ENCODE measurements at places on chromosomes 1 and 21. TPM values are rescaled to one million over a fixed set of nuclear protein-coding genes. Genes with fewer than 3 reads are reported as not detected.

DNA sequence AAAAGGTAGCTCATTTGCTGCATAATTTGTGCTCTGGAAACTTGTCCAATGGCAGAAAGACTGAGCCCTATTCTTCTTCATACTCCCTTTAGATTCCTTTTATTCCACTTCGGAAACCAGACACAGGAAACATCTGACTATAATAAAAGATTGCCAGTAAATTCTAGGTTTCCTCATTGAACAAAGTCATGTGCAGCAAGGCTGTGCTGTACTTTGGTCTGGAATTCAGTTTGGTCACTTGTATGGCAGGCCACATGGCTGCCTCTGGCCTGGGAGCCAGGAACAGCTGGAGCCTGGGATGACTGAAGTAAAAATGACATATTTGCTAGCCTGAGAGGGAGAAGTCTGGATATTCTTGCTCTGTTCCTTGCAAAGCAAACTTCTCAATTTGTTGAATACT is 79.6 kb downstream of the ST3GAL3 start:
- no peaks in the 10 kb centered on the region for H3K36me3 ChIP-seq
- DNase-seq = peak; percentile 52
- H3K27me3 ChIP-seq = no peaks in the 10 kb centered on the region
- no peaks in the 10 kb centered on the region for H3K4me1 ChIP-seq
- no peak overlapping the region for H3K4me3 ChIP-seq
- H3K27ac ChIP-seq = peak overlapping the region; percentile 73

DNA sequence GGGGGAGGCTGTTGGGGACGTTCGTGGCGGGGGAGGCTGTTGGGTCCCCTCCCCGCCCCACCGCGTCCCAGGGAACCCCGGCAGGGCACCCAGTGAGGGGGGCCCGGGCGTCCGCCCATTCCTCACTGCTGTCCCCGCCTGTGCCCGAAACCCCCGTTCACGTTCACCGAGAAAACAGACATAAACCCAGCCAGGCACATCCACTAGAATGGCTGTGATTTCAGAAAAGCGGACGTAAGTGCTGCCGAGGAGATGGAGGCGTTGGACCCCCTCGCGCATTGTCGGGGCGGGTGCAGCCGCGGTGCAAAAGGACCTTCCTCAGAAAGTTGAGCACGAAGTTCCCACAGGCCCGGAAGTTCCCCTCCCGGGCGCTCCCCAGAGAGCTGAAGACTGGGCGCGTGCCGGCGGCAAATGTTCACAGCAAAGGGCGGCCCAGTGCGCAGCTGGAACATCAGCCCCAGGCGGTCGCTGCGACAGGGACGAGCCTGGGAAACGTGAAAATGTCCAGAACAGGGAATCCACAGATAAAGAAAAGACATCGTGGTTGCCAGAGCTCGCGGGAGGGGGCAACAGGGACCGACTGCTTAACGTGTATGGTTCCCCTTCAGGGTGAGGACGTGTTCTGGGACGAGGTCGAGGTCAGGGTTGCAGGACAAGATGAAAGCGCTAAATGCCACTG is 18.5 kb upstream of the SAMD11 start:
- H3K27me3 ChIP-seq = no peaks in the 10 kb centered on the region
- H3K4me3 ChIP-seq = no peak overlapping the region
- DNase-seq = peak; percentile 57
- H3K27ac ChIP-seq = no peak overlapping the region

DNA sequence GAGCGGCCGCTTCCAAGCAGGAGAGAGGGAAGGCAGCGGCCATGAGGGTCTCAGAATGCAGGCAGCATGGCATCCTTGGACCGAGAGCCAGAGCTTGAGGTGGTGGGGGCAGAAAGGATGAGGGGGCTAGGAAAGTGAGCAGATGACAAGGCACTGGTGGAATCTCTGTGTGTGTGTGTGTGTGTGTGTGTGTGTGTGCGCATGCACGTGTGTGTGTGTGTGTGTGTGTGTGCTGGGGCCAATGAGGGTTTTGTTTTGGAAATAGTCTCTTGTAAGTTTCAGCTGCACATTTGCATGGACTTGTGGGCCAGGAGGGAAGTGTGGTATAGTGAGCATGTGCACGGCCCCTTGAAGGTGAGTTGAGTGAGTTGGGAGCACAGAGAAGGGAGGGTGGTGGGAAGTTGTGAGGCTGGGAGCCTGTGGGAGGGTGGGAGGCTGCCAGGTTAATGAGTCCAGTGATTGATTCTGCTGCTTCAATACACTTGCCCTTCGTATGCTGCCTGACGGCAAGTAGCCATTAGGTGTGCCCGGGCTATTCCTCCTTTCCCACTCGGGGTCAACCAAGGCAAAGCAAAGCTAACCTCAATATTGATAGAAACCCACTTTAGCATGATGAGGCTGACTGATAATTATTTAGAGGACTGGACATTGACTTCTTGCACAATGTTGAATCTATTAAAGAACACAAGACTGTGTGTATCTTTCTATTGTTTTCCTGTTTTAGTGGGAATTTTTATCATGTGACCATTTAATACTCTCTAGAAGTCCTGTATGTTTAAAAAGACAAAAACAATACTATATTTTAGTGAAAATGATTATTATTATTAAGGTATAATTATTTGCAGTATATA is 80.3 kb downstream of the PROX1 start:
- no peaks in the 10 kb centered on the region for H3K4me1 ChIP-seq
- no peak overlapping the region for H3K27ac ChIP-seq
- no peaks in the 10 kb centered on the region for H3K27me3 ChIP-seq
- DNase-seq = no peak
- no peaks in the 10 kb centered on the region for H3K36me3 ChIP-seq

DNA sequence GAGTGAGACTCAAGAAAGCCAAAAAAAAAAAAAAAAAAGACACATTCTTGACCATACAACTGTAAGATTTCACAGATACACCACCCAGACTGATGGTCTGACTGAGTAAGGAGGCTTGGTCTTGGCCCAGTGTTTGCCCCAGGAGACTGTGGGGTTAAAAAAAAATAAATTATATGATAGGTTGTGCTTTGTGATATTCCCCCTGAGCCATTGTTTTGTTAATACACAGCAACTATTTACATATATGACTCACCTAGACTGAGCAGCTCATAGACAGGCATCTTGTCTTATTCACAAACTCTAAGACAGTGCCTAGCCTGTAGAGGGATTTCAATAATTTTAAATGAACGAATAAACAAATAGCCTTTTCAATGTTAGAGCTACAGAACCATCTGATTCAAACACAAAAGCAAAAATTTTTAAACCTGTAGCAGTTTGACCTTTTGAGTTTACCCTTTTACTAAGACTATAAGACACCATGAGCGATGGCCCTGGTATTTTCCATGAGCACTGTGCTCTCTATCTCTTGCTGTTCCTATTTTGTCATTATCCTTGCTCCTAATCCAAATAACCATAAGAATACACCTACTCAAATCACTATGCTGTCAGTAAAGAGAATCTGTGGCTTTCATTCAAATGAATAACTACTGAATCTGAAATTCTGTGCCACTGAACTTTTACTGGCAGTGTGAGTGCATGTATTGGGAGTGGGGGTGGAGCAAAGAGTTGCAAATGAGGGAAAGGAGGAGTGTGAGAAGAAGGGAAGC is 199.4 kb upstream of the PTBP2 start:
- no peaks in the 10 kb centered on the region for H3K27me3 ChIP-seq
- no peak for DNase-seq
- no peak overlapping the region for H3K27ac ChIP-seq
- no peaks in the 10 kb centered on the region for H3K36me3 ChIP-seq
- H3K4me1 ChIP-seq = no peaks in the 10 kb centered on the region
- H3K4me3 ChIP-seq = no peak overlapping the region

DNA sequence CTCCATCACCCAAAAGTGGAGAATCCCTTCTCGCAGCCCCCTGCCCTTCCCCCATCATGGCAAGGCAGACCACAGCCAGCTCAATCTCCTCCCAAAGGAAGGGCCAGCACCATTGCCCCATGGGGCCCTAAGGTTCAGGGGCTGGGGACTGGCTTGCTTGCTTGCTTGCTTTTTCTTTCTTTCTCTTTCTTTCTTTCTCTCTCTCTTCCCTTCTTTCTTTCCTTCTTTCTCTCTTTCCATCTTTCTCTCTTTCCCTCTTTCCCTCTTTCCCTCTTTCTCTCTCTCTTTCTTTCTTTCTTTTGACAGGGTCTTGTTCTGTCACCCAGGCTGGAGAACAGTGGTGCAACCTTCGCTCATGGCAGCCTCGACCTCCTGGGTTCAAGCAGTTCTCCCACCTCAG is 38.1 kb upstream of the CAMK1G start:
- H3K4me1 ChIP-seq = no peaks in the 10 kb centered on the region
- no peaks in the 10 kb centered on the region for H3K27me3 ChIP-seq
- DNase-seq = no peak
- no peak overlapping the region for H3K27ac ChIP-seq
- H3K36me3 ChIP-seq = no peaks in the 10 kb centered on the region
- H3K4me3 ChIP-seq = no peak overlapping the region

DNA sequence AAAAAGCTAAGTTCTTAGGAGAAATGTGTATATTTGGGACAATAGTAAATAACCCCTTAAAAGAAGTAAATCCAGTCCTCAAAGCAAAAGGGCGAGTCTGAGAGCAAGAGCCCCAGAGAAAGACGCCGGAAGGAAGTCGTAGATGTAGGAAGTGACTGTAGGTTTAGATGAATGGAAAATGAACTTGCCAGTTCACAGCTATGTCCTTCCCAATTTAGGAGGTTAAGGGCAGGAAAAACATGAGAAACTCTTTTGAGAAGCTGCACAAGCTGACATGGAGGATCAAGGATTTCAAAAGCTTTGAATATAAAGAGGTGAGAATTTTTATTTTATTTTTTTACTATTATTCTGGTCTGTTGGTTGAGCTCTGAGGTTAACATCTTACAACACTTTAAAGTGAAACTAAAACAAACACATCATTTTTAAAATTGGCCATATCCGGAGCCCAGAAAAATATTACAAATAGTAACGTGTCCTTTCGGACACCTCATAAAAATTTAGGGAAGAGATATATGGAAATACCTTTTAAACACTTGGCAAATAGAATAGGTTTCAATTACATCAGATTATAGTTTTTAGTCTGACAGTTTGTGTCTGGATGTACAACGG is 1178.6 kb downstream of the MRPL39 start:
- H3K4me3 ChIP-seq = no peak overlapping the region
- H3K36me3 ChIP-seq = no peaks in the 10 kb centered on the region
- no peaks in the 10 kb centered on the region for H3K27me3 ChIP-seq
- no peaks in the 10 kb centered on the region for H3K4me1 ChIP-seq
- no peak overlapping the region for H3K27ac ChIP-seq

DNA sequence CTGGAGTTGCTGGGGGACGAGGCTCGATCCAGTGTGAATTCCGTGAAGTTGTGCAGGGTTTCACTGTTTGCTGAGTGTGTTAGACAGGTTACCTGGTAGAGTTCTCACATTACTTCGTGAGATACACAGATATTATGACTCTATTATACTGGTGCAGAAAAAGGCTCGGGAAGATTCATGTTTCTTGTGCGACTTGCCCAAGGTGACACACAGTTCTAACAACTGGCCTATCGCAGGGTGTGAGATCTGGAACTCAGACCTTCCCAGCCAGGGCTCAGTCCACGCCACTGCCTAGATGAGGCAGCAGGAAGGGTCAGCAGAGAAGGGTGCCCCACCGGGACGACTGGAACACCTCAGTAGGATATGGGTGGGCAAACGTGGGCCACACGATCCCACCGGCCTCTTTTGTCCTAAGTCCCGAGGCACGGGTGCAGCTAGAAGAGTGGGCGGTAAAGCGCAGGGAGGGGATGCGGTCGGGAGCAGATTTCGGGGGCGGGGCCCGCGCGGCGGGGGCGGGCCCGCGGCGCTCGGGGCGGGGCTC is 296 bp upstream of the RNPEP start:
- no peaks in the 10 kb centered on the region for H3K27me3 ChIP-seq
- H3K36me3 ChIP-seq = no peaks in the 10 kb centered on the region
- H3K27ac ChIP-seq = peak overlapping the region; percentile 92
- DNase-seq = peak; percentile 66
- H3K4me1 ChIP-seq = no peaks in the 10 kb centered on the region

DNA sequence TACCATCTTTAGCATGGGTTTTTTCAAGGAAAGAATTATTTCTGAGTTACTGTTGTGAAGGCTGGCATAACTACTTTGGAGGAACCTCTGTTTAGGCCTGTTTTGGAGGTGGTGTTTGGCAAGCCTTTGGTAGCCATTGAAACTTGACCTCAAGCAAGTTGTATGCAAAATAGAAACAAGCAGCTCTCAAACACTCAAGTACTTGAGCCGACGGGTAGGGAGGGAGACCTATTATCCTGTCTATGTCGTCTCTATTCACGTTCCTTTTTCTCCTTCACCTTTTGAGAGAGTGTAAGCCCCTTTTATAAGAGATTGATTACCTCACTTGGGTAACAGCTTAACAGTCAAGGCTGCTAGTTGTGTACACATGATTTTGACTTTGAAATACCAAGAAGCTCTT is 878.3 kb upstream of the CXADR start:
- peak overlapping the region; percentile 73 for H3K27ac ChIP-seq
- no peak overlapping the region for H3K4me3 ChIP-seq
- no peaks in the 10 kb centered on the region for H3K27me3 ChIP-seq
- no peak for DNase-seq

Gene BRDT
- not detected for total RNA-seq

Gene PWP2
- 5.2 TPM for total RNA-seq

Gene F3
- total RNA-seq = 85.6 TPM

Gene HHIPL2
- not detected for total RNA-seq

Gene TRMT13
- 22.6 TPM for total RNA-seq

Gene MTR
- total RNA-seq = 78.1 TPM

Gene FCAMR
- not detected for total RNA-seq

Gene EEIG2
- total RNA-seq = 55.4 TPM

Gene COA6
- 13.8 TPM for total RNA-seq

Gene CADM3
- total RNA-seq = 8.8 TPM

Gene C4BPA
- total RNA-seq = not detected

Gene MAN1C1
- total RNA-seq = 8.2 TPM
